ENCODE measurements at places on chromosomes 1 and 21.

DNA sequence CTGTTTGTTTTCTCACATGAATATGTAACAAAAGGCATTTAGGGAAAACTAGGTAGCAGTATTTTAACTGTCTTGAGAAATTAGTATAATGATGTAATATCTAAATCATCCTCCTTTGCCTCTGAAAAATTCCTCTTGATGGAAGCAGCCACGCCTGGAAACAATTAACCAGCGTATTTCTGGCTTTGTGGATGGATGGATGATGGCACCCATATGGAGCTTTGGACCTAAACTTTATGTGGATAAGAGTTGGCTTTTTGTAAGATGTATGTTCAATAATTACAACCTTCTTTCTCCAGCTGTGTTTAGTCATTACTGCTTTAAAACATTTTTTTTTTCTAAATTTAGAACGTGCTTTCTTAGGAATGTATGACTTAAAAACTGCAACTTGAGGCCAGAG is 12.7 kb downstream of the CDCA8 start:
- no peak for DNase-seq

- peak; percentile 46 for DNase-seq
These were observed 139.0 kb downstream of the CAMTA1 start for GRCh38 chr1:6923955-6924881.

- no peak for DNase-seq
These were observed 20.6 kb downstream of the SLC2A1 start for GRCh38 chr1:42937836-42938644.

- no peak for DNase-seq
These were observed 4.1 kb upstream of the IRF2BP2 start for GRCh38 chr1:234614081-234614489.

DNA sequence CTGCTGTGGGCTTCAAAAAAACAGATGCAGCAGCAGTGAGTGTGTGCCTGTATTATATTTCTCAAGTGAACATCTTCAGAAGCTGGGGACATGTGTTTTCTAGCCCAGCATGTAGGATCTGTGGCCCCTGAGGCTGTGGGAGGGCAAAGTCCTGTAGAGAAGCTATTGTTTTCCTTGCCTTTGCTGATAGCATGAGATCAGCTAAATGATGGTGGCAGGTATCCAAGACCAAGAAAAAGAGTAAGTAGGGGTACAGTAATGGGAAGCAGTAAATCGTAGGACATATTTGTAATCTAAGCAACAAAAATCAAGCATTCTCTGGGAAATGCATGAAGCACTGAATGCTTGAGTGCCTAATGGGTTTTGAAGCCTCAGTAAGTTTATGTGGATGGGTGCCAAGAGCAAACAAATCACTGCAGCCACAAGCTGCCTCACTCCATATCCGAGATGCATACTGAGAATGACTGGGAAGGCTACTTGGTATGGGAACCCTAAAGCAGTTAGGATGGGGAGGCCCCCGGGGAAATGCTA is 98.3 kb downstream of the CD58 start:
- peak; percentile 90 for DNase-seq

DNA sequence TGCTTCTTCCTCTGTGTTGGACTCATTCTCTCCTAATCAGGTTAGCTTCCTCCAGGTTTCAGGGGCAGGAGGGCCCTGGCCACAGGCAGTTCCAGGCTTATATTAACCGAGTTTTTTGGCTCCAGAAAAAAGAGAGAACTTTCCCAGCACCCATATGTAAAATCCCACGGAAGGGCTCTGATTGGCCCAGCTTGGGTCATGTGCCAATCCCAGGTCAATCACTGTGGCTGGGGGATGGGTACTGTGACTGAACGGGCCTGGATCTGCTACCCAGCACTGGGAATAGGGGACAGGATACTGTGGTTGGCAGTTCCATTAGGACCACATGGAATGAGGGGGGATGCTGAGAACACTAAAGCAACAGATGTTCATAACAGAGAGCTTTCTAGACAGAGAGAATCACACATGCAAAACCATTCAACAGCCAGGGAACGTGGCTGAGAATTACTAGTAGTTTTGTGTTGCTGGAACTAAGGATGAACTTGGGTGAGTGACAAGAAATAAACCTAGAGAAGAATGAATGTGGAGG is 51.1 kb upstream of the NEK2 start:
- DNase-seq: no peak

DNA sequence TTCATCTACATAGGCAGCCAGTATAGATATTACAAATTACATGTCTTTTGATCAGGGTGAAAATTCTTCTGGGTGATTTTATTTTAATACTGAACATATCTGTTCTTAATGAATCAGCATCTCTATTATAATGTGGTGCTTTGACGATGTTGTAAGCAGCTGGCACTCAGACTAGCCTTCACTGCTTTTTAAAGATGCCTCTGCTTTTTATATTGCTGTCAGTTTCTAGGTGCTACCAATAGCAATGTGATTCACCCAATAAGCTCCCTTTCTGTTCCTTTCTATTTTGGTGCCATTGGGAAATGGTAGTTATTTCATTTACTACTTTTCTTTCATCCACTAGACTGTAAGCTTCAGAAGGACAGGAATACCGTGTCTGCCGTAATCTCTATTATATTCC is 11.1 kb upstream of the ANGPTL1 start:
- no peak for DNase-seq

DNA sequence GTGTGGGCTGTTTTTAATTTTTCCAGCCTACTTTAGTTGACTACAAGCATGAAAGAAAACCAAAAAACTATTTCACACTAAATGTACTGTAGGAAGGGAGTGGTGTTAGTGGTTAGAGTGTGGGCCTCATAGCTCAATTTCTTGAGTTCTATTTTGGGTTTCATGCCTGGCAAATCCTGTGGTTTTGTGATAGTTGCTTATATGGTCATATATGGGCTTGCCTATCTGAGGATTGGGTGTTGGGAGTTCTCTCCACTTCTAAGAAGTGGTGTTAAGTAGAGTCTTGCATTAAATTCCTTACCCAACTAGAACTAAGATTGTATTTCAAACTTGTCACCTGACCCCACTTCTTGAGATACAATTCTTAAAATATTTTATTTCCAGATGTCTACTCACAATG is 37.8 kb upstream of the COL11A1 start:
- no peak for DNase-seq

DNA sequence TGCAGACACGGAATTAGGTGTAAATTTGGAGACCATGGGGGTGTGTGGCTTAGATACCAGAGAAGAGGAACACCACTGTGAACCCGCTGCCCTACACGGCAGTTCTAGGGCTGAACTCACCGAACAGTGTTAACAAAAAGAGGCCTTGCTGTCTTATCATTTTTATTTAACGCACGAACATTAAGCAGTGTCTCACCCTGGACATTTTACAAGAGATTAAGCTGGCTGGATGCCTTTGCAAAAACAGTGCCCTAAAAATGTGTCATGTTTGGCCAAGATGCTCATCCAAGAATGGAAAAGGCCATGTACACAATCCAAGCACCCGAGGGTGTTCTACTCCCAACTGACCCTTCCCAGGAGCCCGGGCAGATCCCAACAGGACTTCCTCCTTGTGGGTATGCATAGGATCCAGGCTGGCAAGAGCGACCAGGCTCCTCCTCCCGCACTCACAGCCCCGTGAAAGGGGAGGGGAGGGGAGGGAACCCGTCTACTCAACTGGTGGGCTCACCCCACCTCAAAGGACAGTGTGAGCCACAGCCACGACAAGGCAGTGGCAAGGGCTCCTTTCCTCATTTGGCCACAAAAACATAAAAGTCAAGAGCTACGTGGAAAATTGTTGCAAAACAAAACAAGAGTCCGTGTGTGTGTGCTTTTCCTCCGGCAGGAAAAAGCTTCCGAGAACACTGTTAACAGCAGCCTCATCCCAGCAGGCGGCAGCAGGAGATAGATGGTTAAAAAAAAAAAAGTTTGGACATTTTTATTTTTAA is 20.3 kb downstream of the C2CD2 start:
- no peak for DNase-seq

DNA sequence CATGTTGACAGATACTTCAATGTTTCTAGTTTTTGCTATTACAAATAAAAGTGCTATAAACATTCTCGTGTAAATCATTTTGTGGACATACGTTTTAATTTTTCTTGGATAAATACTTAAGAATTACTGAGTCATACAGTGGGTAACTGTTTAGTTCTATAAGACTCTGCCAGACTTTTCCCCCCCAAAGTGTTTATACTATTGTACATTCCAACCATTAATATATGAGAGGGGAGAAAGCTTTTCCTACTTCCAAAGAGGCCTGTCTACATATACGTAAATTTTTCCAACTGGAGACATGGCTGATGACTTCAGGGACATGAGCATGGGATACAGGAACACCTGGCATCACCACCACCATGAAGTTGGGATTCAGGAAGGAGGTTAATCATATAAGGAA is 17.0 kb upstream of the REG4 start:
- no peak for DNase-seq

DNA sequence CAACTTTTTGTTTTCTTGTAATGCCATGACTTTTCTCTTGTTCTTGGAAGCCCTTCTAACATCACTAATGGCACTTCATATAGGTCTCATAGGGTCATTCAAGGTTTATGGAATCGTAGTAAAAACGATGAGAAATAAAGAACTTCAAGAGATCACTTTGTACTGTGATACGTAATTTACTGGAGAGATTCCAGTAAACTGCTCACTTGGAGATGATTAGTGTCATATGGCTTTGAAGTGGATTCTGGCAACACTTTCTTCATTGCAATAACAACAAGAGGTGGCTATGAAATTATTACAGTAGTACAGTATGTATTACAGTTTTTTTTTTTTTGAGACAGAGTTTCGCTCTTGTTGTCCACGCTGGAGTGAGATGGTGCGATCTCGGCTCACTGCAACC is 103.4 kb downstream of the RUSC1 start:
- DNase-seq: no peak

GRCh38 chr1:6723621-6724428 is 22.2 kb upstream of the DNAJC11 start:
- DNase-seq: no peak

DNA sequence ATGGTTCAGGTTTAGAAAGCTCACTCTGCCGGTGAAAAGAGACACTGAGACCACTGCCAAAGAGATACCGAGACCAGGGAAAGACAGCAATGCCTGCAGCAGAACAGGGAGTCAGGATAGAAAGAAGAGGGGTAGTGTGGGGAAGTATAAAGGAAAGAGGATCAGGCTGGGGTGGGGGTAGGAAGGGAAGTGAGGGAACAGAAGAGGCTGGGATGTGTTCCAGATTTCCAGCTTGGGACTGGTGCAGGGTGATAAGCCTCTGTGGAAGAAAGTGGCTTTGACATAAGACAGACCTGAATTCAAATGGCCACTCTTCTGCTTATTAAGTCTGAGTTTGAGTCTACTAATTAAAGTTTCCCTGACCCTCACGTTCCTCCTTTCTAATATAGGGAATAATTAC is 105.9 kb downstream of the PIK3R3 start:
- no peak for DNase-seq

GRCh38 chr21:42154237-42155044 is 64.5 kb upstream of the ABCG1 start:
- DNase-seq: no peak

DNA sequence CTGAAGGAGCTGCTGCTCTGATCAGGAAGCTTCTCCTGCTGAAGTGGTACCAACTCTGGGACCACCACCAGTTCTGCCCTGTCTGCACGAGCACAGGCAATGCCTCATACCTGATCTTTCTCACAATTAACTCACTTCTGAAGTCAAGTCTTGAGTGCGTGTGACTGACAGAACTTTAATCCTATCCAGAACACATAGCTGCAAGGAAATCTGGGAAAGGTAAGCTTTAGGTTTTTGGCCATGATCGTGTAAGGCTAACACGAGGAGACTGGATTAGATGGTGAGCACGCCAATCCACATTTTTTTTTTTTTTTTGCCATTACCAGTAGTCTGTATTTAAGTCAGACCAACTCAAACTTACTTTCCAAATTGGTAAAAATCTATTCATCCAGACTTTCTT is 101.3 kb downstream of the GIPC2 start:
- no peak for DNase-seq

GRCh38 chr1:179042700-179043099 is 17.0 kb downstream of the FAM20B start:
- DNase-seq: no peak

GRCh38 chr1:202760589-202760988 is 47.6 kb downstream of the KDM5B start:
- no peak for DNase-seq

- peak; percentile 36 for DNase-seq
These were observed 522 bp downstream of the TMEM59 start for GRCh38 chr1:54052431-54052933.

GRCh38 chr1:110249256-110249655 is 39.1 kb downstream of the KCNC4 start:
- no peak for DNase-seq

DNA sequence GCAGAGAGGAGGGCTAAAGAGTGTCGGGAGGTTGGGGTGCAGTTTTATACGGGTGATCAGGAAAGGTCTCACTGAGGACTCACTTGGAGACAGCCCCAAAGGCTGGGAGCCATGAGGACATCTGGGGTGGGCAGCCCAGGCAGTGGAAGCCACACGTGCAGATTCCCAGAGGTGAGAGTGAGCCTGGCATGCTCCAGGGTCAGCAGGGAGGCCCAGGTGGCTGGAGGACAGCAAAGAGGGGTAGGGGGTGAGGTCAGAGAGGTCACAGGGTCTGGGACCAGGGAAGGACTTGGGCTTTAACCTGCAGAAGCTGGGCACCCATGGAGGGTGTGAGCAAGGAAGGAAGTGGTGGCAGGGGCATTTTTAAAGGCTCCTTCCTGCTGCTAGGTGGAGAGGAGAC is 481.7 kb downstream of the MATN1 start:
- DNase-seq: no peak

DNA sequence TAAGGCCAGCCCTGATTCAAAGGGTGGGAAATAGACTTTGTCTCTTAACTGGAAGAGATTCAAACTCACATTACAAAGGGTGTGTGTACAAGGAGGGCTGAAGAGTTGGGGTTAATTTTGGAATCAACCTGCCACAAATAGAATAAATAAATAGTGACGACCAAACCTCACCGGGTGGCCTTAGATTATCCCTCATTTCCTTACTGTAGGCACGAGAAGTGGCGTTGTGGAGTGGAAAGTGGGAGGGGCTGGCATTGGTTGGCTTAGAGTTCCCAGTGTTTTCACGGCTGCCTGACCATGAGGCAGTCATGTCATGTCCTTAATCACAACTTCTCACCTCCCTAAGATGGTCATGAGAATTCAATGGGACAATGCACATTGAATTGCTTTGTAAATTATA is 21.3 kb upstream of the RUNX1 start:
- peak; percentile 38 for DNase-seq

DNA sequence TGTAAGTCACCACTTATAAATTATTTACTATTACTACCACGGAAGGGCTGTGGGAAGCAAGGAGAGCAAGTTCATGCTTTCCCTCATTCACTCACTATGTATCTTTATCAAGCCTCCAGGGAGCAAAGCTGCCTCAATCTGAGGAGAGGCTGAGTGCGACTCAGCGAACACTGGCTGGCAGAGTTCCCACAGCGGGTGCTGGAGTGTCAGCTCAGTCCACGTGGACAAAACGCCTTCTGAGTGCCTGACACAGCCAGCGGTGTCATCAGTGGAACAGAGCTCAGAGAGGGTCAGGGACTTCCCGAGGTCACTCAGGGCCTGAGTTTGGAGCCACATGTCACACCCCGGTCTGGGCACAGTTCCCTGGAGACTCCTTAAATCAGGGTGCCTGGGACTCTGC is 16.9 kb downstream of the MATN1 start:
- DNase-seq: peak; percentile 72

GRCh38 chr1:55947446-55947845 is 631.9 kb downstream of the PLPP3 start:
- no peak for DNase-seq

- DNase-seq: no peak
These were observed 53.1 kb upstream of the PPP2R5A start for GRCh38 chr1:212232090-212232489.

Measured in NCI-H345 (cell line).